ENCODE measurements at places on chromosomes 16 and 17. TPM values are rescaled to one million over a fixed set of nuclear protein-coding genes. Genes with fewer than 3 reads are reported as not detected.

The FBF1 gene
- total RNA-seq: 18.7 TPM

The SEPTIN12 gene
- not detected for total RNA-seq

The CLEC3A gene
- total RNA-seq: not detected

The HSD3B7 gene
- total RNA-seq: 7.0 TPM

The PTGES3L gene
- total RNA-seq: 0.67 TPM

The RAB11FIP4 gene
- 2.0 TPM for total RNA-seq

The RAMP2 gene
- 1.0 TPM for total RNA-seq

The KRTAP4-2 gene
- not detected for total RNA-seq

The MYL11 gene
- total RNA-seq: not detected

The ITGB4 gene
- 8.0 TPM for total RNA-seq

The SLC13A2 gene
- total RNA-seq: not detected

The CDH5 gene
- total RNA-seq: not detected

The DNAH9 gene
- total RNA-seq: not detected

The TLCD1 gene
- total RNA-seq: 11.2 TPM

The HSD17B1 gene
- 0.54 TPM for total RNA-seq

The HEXIM2 gene
- total RNA-seq: 3.2 TPM

The PABPN1L gene
- total RNA-seq: not detected

DNA sequence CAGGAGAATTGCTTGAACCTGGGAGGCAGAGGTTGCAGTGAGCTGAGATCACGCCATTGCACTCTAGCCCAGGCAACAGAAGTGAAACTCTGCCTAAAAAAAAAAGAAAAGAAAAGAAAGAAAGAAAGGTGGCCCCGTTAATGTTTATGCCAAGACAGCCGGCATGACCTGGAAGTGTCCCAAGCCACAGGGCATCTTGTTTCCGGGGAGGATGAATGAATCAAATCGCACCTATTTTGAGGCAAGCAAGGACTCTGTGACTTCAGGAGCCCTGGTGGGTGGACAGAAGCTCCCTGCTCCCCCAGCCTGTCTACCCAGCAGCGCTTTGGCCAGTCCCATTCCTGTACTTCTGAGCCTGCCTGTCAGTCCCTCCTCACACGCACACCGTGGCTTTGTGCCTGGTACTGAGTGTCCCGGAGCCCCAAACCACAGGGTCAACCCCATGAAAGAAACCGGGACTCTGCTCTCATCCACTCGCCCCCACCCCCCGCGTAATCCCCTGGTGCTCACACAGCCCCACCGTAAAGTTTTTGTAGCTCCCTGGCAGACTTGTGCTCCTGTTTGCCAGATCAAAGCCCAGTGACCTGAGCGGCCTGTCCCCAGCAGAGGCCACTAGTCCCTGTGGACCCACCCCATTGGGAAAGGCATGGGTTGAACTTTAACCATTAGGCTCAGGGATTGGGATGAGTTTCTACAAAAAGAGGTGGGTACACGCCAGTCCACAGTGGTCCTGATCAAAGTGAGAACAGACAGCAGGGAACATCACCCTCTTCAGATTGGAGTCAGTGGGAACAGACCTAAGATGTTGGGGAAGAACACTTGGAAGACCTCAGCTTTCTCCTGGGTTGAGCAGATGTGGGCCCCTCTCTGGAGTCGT, 19.3 kb downstream of the CD2BP2 start:
- peak; percentile 77 for DNase-seq

GRCh38 chr17:67388986-67389385, 11.9 kb downstream of the PITPNC1 start:
- no peak for DNase-seq

- no peak for DNase-seq
Measured at GRCh38 chr17:73182616-73183310, 10.1 kb upstream of the COG1 start.

DNA sequence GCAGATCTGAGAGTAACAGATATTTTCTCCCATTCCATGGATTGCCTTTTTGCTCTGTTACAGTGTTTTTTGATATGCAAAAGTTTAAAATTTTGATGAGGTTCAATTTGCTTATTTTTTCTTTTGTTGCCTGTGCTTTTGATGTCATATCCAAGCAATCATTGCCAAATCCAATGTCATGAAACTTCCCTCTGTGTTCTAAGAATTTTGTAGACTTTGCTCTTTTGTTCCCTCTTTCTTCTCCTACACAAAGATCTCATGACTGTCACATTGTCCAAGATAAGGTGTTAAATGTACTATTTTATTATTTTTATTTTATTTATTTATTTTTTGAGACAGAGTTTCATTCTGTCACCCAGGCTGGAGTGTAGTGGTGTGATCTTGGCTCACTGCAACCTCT, 18.9 kb upstream of the KCNH6 start:
- no peak for DNase-seq

GRCh38 chr17:64066716-64067115, 46.3 kb upstream of the ICAM2 start:
- no peak for DNase-seq

- no peak for DNase-seq
Measured at GRCh38 chr17:48577946-48578615, at the start of gene HOXB4. Gene HOXB4 (minus strand): TSS chr17:48578350. CDS start chr17:48578319, 31 bp downstream.

GRCh38 chr17:47860386-47860785, 9.4 kb upstream of the SP6 start:
- no peak for DNase-seq

DNA sequence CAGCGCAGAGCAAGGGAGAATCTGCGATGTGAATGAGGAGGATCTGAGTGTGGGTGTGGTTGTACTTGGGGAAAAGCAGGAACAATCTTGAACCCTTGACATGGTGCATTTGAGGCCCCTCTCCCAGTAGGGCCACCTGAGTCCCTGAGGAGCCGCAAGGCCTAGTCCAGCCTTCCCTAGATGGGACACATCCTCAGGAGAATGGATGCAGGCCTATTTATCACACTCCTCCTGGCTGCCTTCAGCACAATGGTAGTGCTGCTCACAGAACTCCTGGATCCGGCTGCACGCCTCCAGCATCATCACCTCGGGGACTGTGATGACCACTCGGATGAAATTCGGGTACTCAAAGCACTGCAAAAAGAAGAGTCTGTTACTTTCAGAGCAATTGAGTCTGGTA, 9.0 kb downstream of the TAT start:
- no peak for DNase-seq

DNA sequence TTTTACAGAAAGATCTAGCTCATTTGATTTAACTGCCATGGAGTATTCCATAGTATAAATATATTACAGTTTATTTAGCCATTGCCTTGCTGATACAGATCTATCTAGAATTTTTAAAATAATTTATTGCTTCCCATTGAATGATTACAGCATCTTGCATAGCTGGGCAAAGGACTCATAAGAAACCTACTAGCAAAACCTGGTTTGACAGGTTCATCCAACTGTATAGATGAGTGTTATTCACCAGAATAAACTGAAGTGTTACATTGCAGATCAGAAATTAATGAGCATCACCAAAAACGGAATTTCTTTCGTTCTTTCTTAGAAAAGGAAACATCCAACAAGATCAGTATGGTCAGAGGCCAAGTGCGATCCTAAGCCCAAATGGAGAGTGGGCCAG, 202.2 kb upstream of the CACNG5 start:
- DNase-seq: no peak

- peak; percentile 35 for DNase-seq
Measured at GRCh38 chr17:58303971-58304749, 23.4 kb upstream of the MPO start.

- DNase-seq: peak; percentile 62
Measured at GRCh38 chr17:50056961-50057330, 1.0 kb downstream of the ITGA3 start.

GRCh38 chr17:13756763-13757162, 155.0 kb upstream of the HS3ST3A1 start:
- DNase-seq: no peak

DNA sequence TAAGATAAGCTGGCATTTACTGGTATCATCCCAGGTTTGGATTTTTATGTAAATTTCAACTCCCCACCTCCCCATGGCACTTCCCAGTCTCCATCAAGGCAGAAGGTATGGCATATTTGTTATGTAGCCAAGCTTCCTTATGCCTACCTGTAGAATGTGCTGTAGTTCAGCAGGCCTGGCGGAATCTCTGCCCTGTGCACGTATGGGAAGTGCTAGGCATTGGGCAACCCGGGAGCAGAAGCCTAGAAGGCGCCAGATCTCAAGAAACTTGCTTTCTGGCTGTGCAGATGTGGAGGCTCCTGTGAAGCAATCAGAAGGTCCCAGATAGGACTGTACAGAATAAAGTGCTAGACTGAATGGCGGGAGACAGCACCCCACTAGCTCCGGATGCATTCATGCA, 64.7 kb downstream of the SNX20 start:
- no peak for DNase-seq

DNA sequence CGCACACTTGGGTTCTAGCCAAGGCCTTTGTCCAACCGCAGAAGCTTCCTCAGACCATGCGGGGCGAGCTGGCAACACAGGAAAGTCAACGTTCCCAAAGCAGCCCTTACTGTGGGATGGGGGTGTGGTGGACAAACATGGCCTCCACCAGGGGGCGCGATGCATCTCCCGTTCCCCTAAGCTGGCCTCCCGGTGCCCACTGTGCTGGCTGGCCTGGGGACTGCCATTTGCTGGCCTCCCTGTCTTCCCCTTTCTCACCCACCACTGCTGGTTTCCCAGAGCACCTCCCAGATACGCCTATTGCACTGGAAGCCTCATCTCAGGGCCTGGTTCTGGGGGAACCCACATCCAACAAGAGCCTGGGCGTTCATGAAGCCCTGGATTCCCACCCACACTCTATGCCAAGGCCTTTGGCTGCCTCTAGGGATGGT, 145.3 kb downstream of the IRF8 start:
- DNase-seq: peak; percentile 39

DNA sequence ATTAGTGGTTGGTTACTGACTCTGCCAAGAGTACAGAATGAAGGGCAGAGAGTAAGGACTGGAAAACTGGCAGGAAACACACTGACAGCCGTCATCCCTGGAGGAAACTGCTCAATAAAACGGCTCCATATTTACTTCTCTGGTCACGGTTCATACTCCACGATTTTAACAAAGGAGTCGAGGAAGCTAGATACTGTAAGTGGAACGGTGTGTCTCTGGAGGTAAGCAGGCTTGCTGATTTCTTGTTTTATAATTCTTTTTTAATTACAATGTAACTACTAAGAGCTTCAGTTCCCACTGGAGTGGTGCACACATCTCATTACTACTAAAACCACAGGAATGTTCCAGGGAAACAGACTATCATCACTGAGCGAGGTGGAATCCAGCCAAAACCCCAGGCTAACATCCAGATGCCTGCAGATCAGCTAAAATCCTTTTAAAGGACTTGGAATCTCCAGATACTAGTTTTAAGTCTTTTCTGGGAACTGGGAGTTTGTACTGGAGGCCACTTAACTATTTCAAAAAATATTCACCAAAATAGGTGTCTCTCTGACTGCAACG, 17.8 kb downstream of the SERPINF1 start:
- DNase-seq: peak; percentile 95

- no peak for DNase-seq
Measured at GRCh38 chr16:82660966-82661365, 34.2 kb downstream of the CDH13 start.

- DNase-seq: no peak
Measured at GRCh38 chr17:78154903-78155811, 9.0 kb downstream of the C17orf99 start.

DNA sequence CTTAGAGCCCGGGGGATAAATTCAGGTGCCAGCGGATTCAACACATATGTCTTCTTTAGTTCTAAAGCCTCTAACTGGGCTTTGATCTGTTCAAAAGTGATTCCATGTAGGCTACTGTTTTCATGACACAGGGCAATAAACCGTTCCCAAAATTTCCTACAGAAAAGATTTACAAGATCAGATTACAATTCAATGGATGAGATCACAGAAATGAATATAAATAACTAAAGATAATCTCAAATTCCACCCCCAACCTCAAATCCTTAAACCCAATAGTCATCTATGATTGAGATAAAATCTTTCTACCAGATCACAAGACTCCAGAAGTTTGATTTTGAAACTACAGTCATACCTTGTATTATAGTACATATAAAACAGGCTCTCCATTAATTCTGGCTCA, 84.3 kb downstream of the CACNG1 start:
- DNase-seq: no peak

- no peak for DNase-seq
Measured at GRCh38 chr17:70955441-70955840, 786.1 kb downstream of the KCNJ2 start.

GRCh38 chr17:77020973-77021372, 119.8 kb upstream of the SEC14L1 start:
- no peak for DNase-seq

DNA sequence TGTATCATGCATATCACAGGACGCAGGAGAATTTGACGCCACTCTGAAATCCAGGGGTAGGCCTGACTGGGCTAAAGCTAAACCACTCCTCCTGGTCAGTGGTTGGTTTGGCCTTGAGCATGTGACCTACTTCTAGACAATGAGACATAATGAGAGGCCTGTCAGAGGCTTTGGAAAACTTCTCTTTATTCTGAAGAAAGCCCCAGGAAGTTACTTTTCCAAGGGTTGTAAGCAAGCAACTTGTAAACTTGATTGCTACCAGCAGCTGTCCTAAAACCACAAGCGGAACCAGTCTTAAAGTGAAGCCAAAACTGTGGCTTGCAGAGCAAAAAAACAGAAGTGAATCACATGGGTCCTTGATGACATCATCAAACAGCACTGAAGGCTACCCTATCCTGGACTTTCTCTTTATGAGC, 138.2 kb upstream of the COX10 start:
- peak; percentile 64 for DNase-seq

DNA sequence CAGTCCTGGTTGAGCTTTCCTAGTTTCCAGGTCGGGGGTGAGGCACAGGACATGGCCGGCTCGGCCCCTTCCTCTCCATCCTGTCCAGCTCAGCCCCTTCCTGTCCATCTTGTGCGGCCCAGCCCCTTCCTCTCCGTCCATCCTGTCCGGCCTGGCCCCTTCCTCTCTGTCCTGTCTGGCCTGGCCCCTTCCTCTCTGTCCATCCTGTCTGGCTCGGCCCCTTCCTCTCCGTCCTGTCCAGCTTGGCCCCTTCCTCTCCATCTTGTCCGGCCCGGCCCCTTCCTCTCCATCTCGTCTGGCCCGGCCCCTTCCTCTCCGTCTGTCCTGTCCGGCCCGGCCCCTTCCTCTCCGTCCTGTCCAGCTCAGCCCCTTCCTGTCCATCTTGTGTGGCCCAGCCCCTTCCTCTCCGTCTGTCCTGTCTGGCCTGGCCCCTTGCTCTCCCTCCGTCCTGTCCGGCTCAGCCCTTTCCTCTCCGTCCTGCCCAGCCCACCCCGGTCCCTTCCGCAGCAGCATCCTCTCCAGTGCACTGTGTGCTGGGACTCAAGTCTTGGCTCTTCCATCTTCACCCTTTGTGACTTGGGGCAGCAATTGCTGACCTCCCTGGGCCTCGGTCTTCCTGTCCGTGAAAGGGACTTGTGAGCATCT, 5.5 kb upstream of the ZNF750 start:
- no peak for DNase-seq

DNA sequence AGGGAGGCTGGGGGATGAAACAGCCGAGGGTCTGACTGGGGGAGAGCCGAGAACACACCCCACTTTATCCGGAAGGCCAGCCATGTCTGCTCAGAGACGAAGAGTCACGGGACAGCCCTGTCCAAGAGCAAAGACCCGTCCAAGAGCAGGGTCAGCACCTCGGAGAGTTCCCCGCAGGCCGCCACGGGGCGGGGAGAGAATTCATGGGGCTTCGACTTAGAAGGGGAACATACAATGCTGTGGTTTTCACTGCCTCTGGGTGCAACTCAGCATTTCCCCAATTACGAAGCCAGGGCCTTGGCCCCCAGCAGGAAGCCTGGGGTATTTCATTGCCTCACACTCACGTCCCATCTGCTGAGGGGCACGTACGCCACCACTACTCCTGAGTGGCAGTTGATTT, 59.3 kb downstream of the JPH3 start:
- DNase-seq: peak; percentile 48

Measured in M059J (cell line).